ENCODE measurements at places on chromosomes 2 and 18. TPM values are rescaled to one million over a fixed set of nuclear protein-coding genes. Genes with fewer than 3 reads are reported as not detected.

The DPP4 gene
- 1.2 TPM for total RNA-seq

The MAP4K4 gene
- total RNA-seq: 280 TPM

The CCDC148 gene
- not detected for total RNA-seq

The IL36B gene
- total RNA-seq: not detected

The BOK gene
- total RNA-seq: 0.10 TPM

The ALPI gene
- not detected for total RNA-seq

The GPR45 gene
- not detected for total RNA-seq

The DAW1 gene
- total RNA-seq: not detected

The ACOXL gene
- total RNA-seq: not detected

The FBXO41 gene
- 23.7 TPM for total RNA-seq

The TCF4 gene
- 353 TPM for total RNA-seq

The UGT1A5 gene
- not detected for total RNA-seq

The ATP6V1B1 gene
- not detected for total RNA-seq

The ABCG8 gene
- total RNA-seq: not detected

The NEU4 gene
- total RNA-seq: not detected

The KLHL41 gene
- 0.27 TPM for total RNA-seq

The CCDC74A gene
- total RNA-seq: 3.1 TPM

The SP140L gene
- 154 TPM for total RNA-seq

The LCT gene
- total RNA-seq: 0.10 TPM

The NEU2 gene
- not detected for total RNA-seq

The LHCGR gene
- total RNA-seq: not detected

The SLC23A3 gene
- 16.6 TPM for total RNA-seq

The UGT1A4 gene
- not detected for total RNA-seq

The PLGLB1 gene
- total RNA-seq: 16.9 TPM

The SERPINB4 gene
- total RNA-seq: not detected

The ZNF804A gene
- 2.4 TPM for total RNA-seq

The C2orf66 gene
- total RNA-seq: not detected

The NGEF gene
- total RNA-seq: not detected

The MOGAT1 gene
- not detected for total RNA-seq

The ZNF521 gene
- 12.3 TPM for total RNA-seq

The NPPC gene
- 0.70 TPM for total RNA-seq

The SOX11 gene
- not detected for total RNA-seq

The ERMN gene
- total RNA-seq: 11.9 TPM

The SEMA4F gene
- 19.3 TPM for total RNA-seq

The B3GNT7 gene
- 14.3 TPM for total RNA-seq

The MFF gene
- total RNA-seq: 70.4 TPM

The RBBP8 gene
- total RNA-seq: 18.0 TPM

The NPAS2 gene
- not detected for total RNA-seq

The MROH2A gene
- not detected for total RNA-seq

The HAT1 gene
- 26.9 TPM for total RNA-seq

The IGFBP2 gene
- total RNA-seq: not detected

The IL36RN gene
- total RNA-seq: not detected

The KCNE4 gene
- not detected for total RNA-seq

The ZNF397 gene
- 63.0 TPM for total RNA-seq

The FSHR gene
- not detected for total RNA-seq
